ENCODE measurements at places on chromosomes 2 and 18.

GRCh38 chr2:8571301-8571791, 110.5 kb upstream of the ID2 start:
- DNase-seq = no peak

DNA sequence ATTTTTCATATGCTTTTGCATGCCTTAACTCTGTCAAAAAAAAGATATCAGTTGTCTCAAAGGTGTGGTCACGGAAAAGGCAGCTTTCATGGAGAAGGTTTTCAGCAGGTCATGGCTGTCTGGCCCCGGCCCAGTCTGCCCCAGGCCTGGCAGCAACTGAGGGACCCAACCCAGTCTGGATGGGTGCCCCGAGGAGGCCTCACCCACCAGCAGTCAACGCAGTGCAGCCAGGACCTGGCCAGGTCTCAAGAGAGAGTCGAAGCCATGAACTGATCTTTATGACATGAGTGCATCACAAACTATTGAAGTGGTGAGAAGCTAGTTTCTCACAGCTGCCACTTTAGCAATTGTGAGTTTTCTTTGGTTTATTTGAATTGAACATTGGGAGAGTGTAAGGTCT, 7.9 kb downstream of the TUBB6 start:
- DNase-seq = no peak

DNA sequence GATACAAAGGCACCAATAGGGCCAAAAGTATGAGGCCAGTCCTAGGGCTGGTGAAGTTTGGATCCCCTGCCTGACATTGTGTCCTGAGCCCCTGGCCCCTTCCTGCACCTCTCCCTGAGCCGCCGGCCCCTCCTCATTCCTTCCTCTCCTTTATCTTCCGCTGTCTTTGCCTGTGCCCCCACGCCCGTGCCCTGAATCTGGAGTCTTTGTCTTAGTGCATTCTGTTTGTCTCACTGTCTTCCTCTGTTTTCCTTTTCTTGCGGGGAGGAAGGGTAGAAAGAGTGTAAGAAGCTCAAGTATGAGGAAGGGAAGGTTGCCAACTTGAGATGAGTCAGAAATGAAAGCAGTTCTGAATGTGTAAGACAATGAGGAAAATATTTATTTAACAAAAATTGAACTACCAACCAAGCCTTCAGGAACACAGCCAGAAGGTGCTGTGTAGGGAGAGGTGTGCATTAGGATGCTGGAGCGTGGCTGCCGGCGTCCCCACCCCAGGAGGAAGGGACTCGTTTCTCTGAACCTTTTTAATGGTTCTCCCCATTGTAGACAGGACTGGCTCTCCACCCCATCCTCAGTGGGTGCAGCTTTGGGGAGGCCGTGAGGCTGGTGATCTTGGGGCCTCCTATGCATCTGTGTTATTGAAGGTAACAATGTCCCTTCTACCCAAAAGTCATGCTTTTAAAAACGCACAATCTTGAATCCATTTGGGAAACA, 133.1 kb downstream of the NEDD4L start:
- DNase-seq = no peak

DNA sequence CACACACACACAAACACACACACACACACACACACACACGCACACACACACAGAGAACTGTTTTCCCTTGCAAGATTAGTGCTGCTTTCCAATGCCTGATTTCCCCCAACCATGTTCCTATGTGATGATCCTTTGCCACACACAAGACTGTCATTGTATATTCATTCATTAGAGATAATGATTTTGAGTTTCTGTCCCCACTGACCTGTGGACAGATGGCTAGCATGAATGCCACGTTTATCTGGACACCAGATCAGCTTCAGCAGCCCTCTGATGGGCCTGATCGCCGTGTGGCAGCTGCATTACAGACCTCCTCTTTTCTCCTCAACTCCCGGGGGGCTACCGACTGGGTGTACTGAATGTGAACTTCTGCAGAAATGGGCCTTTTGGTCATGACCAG, 353.0 kb downstream of the MYCN start:
- no peak for DNase-seq

- DNase-seq = no peak
Observed at GRCh38 chr2:5932556-5933469, 240.6 kb downstream of the SOX11 start.

Measured in stimulated activated CD4-positive, alpha-beta T cell treated with anti-CD3 and anti-CD28 coated beads, Interleukin-1b, Interleukin-23, amount 100 ng/mL, for 1 hour (primary cell).